ENCODE measurements at places on chromosomes 1 and 21.

DNA sequence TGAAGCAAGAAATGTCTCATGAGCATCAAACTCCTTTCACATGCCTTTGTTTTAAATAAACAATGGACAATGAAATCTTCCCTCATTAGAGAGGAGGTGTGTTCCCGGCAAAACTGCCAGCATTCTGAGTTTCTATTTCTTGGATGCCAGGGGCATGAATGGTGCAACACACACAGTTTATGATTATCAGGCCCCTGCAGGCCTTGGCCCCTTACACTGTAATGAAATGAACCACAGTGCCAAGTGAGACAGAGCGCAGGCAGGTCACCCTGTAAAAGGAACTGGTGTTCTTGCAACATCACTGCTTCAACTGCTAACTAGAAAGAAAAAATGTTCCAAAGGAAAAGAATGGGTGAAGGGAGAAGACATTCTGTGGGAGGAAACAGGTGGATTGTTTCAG lies 3.8 kb upstream of the PIGC start:
- DNase-seq = no peak

- no peak for DNase-seq
These were observed 52.9 kb upstream of the CITED4 start for GRCh38 chr1:40914927-40915569.

- no peak for DNase-seq
These were observed 68.6 kb downstream of the SLC35F3 start for GRCh38 chr1:233972951-233973635.

DNA sequence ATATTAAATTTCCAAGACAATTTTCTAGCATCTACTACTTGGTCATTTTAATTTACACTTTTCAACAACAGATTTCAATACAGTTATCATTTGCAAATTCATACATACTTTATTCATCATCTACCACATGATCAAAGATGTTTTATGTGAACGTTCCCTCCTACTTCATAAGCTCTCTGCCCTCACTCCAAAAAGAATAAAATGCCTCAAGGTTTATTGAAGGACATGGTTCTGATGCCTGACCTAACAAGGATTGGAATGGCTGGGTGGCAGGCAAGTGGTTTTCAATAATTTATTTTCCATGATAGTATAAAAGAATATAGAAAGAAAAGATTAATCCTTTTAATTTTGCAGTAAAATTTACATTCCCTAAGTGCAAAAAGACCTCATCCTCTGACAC lies 5.4 kb downstream of the CDKN2C start:
- no peak for DNase-seq

GRCh38 chr21:19440792-19441655 lies 1037.4 kb upstream of the TMPRSS15 start:
- no peak for DNase-seq

DNA sequence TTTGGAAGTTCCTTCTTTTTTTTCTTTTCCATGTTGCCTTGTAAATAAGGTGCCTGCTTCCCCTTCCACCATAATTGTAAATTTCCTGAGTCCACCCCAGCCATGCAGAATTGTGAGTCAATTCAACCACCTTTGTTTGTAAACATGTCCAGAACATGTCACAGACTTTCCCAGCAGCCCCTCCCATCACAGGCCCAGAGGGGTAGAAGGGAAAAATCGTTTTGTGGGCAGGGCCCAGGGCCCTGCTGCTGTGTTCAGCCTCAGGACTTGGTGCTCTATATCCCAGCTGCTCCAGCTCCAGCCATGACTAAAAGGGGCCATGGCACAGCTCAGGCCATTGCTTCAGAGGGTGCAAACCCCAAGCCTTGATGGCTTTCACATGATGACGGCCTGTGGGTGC lies 384.6 kb upstream of the NCAM2 start:
- DNase-seq = no peak

DNA sequence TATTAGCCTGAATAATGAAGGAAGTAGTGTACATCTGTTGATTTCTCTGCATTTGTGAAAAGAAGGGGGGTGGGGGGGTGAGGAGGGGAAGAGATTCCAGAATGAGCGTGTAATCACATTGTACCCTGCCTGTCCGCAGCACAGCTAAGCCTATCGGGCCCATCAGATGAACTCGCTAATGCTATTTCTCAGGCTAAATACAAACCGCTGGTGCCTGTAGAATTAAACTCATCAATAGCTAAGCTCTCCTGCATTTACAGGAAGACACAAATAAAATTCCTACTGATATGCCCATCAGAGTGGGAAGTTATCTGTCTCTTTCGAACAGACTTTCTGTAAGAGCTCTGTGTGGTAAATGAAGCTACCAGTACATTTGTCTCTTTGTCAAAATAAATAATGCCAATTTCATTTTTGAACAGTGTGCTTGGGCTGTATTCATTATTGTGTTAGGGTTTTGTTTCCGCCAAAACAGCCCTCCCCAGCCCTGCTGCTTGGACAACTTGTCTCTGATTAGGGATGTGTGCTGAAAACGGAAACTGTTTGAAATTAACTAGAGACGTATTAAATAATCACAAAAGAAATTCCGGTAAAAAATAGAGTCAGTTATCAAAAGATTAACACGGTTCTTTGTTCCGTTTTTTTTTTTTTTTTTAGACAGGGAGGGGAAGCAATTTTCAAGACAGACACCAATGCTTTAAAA lies 305.4 kb downstream of the TTLL7 start:
- DNase-seq = no peak

GRCh38 chr1:21174230-21174629 lies 2.5 kb downstream of the EIF4G3 start:
- DNase-seq = no peak

- no peak for DNase-seq
These were observed 843.2 kb downstream of the AMY1C start for GRCh38 chr1:104592926-104593325.

GRCh38 chr1:78672428-78672827 lies 22.8 kb downstream of the IFI44 start:
- DNase-seq = no peak

GRCh38 chr21:38631206-38631605 lies 132.9 kb upstream of the ERG start:
- DNase-seq = no peak

DNA sequence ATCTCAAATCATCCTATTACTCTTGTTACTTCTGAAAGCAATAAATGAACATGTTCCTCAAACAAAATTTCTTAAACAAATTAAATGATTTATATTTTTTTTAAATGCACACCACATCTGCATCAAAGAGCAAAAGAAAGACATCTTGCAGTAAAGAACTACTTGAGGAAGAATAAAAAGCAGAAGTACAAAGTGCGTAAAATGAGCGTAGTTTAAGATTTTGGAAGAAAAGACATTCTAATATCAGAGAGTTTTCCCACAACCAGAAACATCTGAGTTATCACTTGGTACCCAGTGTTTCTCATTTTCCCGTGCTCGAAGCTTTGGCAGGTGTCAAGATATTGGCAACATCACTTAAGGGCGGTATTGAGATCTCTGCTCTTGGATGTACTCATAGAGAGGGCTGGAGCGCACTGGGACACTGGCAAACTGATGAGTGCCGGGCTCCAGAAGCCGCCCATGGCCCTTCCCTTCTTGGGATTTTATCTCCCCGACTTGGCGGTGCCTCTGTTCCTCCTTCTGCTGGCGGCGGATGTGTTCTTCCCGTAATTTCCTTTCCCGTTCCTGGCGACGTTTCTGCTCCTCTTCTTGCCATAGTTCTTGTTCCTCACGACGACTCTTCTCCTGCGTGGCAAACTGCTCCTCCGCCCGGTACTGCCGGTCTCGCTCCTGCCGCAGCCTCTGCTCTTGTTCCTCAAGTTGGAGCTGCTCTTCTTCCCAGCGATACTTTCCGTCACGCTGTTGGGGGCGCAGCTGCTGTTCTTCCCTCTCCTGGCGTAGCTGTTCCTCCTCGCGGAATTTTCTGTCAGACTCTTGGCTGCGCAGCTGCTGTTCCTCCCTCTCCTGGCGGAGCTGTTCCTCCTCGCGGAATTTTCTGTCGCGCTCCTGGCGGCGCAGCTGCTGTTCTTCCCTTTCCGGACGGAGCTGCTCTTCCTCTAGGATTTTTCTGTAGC lies 7.9 kb downstream of the TCHH start:
- DNase-seq = no peak

DNA sequence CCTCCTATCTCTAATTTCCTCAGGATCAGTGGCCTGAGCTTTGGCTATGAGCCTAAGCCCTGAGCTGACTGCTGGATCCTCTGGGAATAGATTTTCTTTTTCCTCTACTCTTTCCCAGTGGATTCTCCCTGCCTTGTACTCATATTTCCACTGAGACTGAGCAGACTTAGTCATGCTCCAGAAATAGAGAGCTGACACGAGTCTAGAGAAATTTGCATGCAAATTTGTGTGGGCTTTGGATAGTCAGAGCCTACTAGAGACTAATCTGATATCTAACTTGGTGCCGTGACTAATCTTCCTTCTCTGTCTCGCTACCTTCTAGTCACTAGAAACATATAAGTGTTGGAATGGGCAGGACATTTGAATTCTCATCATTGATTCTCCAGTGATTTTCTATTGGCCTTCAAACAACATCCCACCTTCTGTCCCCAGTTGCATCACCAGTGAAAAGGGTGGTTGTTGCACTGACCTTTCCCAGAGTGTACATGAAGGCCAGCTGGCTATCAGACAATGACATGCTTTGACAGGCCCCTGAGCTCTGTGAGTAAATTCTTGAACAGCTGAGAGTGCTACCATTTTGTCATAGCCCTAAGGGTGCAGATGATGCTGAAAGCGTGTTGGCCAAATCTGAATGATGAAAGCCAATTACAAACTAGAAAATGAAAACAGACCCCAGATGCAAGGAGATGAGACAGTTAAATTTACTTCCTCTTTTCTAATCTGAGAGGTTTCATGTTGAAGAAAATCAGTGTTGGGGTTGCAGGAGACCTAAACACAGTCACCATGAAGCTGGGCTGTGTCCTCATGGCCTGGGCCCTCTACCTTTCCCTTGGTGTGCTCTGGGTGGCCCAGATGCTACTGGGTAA lies at the start of gene FCRLA:
Gene FCRLA, plus strand, starts transcription at position 748 of the 866 bp plus-strand sequence. Its CDS starts 36 bp downstream, at position 784.
- no peak for DNase-seq

DNA sequence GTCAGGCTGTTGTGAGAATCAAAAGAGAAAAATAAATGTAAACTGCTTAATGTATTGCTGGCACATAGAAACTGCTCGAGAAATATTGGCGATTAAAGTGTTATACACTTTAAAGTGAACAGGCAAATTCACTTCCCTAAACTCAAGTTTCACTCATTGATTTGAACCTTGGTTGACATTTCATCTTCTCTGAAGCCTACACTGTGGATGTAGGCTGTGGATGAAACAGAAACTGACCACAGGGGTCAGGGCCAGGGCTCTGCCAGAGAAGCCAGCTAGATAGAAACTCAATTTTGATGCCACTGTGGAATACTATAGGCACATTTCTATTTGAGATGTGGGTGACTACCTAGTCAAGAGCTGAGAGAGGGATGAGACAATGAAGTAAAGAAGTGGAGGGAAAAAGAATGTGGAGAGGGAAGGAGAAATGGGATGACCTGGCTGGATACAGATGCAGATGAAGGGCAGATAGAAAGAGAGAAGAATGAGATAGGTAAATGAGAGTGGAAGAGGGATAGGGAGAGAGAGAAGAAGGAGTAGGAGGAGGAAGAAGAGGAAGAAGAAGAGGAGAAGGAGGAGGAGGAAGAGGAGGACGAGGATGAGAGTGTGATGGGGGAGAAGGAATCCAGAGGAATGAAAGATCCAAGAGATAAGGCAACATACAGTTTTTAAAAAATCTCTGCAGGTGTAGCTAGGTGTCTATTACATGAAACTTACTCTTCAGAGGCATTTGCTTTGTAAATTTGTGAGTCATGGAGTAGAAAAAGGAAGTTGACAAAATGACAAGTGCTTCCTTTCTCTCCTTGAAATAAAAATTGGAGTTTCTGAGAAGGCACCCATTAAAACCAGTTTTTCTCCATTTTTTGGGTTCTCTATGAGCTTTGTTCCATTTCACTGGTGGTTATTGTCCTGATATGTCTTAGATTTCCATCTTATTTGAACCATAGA lies 17.4 kb upstream of the CD1D start:
- no peak for DNase-seq

- no peak for DNase-seq
These were observed 13.1 kb upstream of the LPGAT1 start for GRCh38 chr1:211843507-211844298.

DNA sequence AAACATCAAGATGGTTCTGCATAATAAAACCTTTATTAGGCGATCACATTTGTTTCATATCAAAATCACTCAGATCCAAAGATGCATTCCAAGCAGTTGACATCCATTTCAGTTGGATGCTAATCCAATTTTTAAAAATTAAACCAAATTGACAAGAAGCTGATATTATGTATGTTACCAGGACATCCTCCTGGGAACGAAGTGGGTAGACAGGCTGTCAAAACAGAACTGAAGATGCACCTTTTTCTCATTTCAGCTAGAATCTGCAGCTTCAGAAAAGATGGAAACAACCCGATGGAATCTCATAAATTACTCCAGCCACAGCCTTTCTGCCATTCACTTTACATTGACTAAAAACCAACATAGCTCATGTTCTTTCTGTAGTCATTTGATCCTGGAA lies 268.4 kb downstream of the PLPP3 start:
- no peak for DNase-seq

DNA sequence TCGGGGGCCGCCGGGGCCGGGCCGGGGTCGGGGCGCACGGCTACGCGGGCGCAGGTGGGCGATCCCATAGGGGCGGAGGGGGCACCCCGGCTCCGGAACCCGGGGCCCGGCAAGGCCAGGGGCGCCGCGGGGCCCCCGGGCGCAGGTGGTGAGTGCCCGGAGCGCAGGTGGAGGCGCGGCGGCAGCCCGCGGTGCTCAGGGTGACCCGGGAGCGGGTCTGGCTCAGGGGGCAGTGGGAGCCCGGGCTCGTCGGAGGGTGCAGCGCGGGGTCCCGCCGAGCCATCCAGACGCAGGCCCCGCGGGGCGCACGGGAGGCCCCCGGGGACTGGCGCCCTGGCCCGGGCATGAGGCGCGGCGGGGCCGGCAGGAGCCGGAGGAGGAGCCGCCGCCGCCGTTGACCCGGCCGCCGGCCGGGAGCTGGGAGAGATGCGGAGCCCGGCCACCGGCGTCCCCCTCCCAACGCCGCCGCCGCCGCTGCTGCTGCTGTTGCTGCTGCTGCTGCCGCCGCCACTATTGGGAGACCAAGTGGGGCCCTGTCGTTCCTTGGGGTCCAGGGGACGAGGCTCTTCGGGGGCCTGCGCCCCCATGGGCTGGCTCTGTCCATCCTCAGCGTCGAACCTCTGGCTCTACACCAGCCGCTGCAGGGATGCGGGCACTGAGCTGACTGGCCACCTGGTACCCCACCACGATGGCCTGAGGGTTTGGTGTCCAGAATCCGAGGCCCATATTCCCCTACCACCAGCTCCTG lies 489 bp downstream of the CELSR2 start:
- DNase-seq = peak; percentile 78

DNA sequence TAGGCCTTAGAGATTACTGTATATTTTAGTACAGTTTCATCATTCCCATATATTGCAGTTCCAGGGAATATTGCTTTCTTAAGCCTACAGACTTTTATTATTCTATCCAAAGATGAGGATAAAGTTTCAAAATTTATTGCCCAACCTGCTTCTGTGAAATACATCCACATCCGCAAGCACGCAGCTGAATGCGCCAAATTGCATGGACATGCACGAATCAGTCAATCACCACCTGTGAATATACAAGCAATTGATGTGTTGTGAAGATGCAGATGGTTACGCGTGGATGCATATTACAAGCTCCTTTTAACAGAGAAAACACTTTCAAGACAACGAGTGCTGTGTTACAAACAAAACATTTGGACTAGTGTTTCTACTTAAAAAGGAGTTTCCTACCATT lies 577.8 kb upstream of the PLXNA2 start:
- DNase-seq = no peak

All from spleen (tissue), 13 donors.